ENCODE measurements at places on chromosomes 16 and 17.
A peak's percentile ranks its signal among the peaks of the same experiment; 100 is the strongest.

DNA sequence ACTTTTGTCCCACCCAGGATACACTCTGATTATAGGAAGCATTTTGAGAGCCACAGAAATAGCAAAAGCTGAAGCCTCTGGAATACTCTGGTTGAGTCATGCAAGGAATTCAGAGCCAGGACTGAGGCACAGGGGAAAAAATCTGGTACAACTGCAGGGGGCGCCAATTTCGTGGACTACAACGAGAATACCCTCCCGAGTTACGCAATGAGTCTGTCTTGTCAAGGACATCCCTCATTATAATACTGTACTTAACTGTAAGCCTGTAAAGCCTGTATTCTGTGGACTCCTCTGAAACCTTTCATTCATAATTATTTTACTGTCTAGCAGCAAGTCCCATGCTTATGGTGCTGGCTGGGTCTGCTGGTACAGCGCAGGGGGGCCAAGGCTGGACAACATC is 7.8 kb downstream of the HOXB1 start:
- no peak for DNase-seq

DNA sequence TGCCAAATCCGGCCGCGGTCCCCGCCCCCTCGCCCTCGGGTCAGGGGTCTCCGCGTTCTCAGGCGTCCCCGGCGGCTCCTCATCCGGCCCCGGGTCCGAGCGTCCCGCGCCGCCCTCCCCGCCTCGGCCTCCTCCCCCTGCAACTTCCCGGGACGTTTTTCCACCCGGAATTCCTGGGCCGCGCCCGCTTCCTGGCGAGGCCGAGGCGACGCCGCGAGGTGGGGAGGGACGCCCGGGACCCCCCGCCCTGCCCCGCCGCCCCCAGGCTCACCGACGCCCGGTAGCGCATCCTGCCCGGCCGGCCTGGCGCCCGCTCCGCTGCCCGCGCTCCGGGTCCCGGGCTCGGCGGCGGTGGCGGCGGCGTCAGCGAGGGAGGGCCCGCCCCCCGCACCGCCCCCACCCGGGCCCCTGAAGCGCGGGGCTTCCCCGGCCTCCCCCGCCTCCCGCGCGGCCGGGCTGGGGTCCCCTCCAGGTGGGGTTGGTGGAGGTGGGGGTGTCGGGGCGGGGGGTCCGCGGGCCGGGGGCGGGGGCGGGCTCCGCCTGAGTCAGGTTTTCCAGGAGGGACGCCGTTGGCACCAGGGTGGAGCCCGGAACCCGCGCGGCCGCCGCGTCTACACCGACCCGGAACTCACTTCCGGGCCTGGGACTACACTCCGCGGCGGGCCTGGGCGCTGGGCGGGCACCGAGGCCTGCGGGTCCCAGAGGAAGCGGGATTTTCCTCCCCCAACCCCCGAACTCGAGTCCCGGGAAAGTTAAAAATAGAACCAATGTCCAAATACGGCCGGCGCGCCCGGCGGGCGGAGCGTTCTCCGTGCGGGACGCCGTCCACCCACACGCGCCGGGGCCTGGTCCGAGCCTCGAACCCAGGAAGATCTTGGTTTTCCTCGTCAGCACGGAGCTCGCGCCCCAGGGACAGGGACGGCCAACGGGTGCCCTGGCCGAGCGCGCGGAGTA is 6.8 kb downstream of the MYO1C start:
- peak; percentile 60 for DNase-seq

- DNase-seq, result no peak
Observed at GRCh38 chr16:85087899-85088569, 24.2 kb downstream of the CIBAR2 start.

- DNase-seq, result no peak
Observed at GRCh38 chr16:52696126-52696525, 149.2 kb upstream of the TOX3 start.

DNA sequence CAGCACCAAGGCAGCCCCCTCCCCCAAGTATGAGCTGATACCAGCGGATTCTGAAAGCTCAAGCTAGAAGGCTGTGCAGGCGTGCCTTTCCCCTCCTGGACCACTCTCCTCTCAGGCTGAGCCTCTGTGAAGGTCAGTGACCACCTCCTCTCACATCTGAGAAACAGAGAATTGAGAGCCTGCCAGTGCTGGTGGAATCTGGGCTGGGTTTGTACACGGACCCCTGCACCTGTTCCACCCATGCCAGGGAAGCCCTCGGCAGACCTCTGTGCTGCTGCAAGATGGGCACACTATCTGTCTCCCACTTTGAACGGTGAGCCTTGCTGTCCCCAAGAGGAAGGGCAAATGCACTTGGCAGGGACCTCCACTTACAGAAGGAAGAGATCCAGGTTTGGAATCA is 54.7 kb upstream of the SDK2 start:
- DNase-seq, result no peak

- peak; percentile 74 for DNase-seq
Observed at GRCh38 chr17:76816590-76817135, 51.5 kb upstream of the MGAT5B start.

DNA sequence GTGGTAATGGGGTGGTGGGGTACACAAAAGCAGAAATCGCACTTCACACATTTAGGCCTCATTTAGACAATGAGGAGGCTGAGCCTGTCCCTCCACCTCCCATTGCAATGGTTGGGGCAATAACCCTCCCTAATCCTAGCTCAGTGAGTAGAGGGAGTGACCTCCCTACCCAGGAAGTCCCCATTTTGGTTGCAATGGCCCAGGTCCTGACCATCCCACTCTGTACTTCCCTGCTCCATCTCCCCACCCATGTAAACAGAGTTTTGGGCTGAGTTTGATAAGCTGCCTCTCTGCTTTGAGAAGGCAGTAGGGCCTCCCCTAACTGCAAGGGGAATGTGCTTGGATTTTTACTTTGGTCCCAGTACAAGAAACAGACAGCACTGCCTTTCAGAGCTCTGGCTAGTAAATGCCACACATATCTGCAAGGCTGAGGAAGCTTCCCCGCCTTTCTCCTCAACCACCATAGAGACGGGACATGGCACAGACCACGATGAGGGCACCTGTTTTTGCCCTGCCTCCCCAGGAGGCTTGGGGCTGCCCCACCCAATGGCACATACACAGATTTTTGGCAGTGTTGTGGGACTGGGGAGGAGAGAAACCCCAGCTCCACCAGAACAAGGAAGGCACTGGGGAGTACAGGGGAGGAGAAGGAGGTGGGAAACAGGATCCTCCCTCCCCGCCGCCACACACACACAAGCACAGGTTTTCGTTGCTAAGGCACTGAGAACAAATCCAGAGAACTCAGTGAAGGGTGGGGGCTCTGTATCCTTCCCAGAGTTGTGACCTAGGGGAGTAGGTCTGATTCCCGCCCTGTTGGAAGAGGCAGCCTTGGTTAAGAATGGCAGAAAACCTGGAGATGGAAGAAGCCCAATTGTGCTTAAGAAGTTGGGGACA is 7.3 kb downstream of the VAT1 start:
- DNase-seq, result no peak

DNA sequence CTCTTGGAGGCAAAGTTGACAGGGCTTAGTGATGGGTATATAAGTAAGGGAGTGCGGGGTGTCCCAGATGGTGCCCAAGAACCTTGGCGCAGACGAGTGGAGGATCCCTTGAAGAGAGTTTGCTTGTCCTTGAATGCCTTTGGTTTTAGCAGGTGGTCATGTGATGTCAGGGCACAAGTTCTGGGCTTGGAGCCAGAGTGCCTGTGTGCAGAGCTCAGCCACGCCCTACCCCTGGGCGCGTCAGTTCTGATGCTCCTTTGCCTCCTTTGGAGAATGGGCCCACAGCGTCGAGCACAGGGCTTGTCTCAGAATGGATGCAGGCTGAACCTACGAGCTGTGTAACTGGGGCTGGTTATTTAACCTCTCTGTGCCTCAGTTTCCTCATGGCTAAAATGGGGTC is 412.2 kb upstream of the EEF2KMT start:
- DNase-seq, result no peak

- peak; percentile 88 for DNase-seq
Observed at GRCh38 chr17:16419929-16420271, 4.5 kb downstream of the TRPV2 start.

GRCh38 chr17:78106211-78106610 is 22.3 kb downstream of the TMC6 start:
- DNase-seq, result no peak

GRCh38 chr16:55494994-55495421 is 13.9 kb upstream of the LPCAT2 start:
- DNase-seq, result peak; percentile 68

- DNase-seq, result peak; percentile 17
Observed at GRCh38 chr17:51439395-51440229, 179.3 kb downstream of the UTP18 start.

- DNase-seq, result no peak
Observed at GRCh38 chr17:69757688-69758430, 317.2 kb upstream of the KCNJ16 start.

DNA sequence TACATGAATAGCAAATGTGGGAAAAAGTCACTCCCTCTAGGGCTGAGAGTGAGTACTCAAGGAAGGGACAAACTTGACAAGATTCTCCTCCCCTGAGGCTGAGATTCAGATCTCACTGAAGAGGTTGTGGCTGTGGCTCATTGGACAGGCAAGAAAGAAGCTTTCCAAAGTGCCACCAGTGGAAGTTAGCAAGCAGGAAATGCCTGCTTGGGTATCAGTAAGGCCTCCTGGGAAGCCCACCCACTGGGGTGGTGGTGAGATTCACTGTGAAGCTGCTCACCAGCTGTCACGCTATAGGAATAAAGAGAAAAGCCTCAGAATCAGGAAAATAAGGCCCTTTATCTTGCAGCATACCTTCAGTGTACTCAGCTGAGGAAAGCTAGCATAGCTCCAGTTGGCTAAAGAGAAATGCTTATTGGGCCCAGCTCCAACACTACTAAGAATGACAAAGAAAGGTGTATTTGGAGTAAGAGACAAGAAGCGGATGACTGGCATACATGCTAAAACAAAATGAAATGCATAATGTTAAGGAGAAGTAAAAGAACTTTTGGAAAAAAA is 274.4 kb upstream of the TOM1L1 start:
- DNase-seq, result no peak

GRCh38 chr17:76524598-76525512 is 12.7 kb downstream of the CYGB start:
- DNase-seq, result no peak

- no peak for DNase-seq
Observed at GRCh38 chr17:45770632-45771270, 13.4 kb upstream of the CRHR1 start.

- no peak for DNase-seq
Observed at GRCh38 chr17:72125226-72125651, 4.4 kb downstream of the SOX9 start.

GRCh38 chr17:50222922-50223321 is 21.5 kb upstream of the COL1A1 start:
- DNase-seq, result no peak

DNA sequence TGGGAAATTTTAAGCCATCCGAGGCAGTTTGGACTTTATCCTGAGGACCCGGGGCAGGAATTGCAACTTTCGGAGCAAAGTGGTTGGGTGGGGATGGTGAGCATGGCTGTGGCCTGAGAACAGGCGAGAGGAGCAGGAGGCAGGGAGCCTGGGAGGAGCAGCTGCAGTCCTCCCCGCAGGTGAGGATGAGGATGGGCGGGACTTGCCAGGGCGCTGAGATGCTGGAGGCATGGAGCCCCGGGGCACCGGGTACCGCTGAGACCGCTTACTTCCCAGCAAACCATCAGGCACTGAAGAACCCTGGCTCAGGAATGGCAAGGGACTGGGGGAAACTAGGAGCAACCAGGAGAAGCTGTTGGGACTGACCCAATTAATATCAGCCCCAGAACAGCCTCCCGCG is 210.8 kb downstream of the GSG1L start:
- DNase-seq, result no peak

DNA sequence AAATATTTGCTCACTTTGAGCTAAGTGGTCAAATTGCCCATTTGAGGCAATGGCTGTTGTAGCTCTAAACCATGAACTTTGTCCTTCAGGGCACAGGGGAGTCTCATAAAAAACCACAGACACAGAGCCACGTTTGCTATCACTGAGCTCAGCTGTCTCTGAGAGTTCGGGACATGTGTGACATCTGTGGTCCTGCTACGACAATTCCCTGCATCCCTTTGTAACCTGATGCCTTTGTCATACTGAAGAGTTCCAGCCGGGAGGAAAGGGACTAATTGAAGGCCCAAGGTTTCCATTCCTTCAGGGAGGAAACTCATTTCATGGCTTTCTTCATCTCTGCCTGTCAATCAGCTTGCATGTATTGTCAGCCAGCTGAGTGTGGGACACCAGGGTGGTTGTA is 599.4 kb upstream of the CDH5 start:
- DNase-seq, result peak; percentile 78

GRCh38 chr17:83008186-83008510 is 71.3 kb upstream of the METRNL start:
- DNase-seq, result no peak

DNA sequence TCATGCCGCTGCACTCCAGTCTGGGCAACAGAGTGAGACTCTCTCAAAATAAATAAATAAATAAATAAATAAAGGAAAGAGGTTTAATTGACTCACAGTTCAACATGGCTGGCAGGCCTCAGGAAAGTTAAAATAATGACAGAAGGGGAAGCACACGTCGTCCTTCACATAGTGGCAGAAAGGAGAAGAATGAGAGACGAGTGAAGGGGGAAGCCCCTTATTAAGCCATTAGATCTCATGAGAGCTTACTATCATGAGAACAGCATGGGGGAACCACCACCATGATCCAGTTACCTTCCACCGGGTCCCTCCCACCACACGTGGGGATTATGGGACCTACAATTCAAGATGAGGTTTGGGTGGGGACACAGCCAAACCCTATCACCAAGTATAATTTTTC is 54.5 kb downstream of the PAFAH1B1 start:
- DNase-seq, result no peak

GRCh38 chr17:6496116-6496481 is 51.8 kb downstream of the PIMREG start:
- DNase-seq, result no peak

DNA sequence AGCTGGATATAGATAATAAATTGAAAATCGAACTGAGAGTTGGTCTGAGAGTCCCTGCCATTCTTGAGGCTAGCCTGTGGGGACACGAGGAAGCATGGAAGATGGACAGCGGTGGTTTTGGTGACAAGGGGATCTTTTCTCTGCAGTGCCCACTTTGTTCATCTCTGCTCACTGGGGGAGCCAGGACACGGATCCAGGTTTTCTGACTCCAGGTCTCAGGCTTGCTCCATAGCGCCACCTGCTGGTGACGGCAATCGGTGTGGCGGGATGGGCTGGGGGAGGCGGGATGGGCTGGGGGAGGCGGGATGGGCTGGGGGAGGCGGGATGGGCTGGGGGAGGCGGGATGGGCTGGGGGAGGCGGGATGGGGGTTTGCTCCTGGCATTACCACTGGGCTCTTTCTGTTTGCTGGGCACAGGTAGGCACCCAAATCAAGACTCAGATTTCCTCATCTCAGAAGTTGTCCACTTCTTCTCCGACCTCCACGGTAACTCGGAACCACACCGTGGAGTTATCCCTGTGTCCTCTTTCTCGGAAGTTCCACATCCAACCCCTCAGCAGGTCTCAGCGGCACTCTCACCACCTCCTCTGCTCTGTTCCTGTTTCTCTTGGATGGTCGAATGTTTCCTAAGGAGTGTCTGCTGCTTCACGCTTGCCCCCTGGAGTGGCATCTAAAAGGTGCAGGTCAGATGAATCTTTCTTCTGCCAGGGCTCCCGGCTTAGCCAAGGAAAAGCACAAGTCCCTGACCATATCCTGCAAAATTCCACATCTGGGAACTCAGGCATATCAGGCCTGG is 142.4 kb downstream of the CYLD start:
- no peak for DNase-seq

All from SW480 (cell line).